ENCODE measurements at places on chromosomes 6 and 20. TPM values are rescaled to one million over a fixed set of nuclear protein-coding genes. Genes with fewer than 3 reads are reported as not detected.

Gene TUBB2B
- total RNA-seq: 144 TPM

- H3K27ac ChIP-seq: no peak overlapping the region
- H3K27me3 ChIP-seq: peaks cover 3% of the 10 kb centered on the region
- no peaks in the 10 kb centered on the region for H3K4me1 ChIP-seq
- H3K36me3 ChIP-seq: no peaks in the 10 kb centered on the region
- H3K4me3 ChIP-seq: no peak overlapping the region
Observed at GRCh38 chr6:26743157-26743821, 83.7 kb upstream of the ZNF322 start.

DNA sequence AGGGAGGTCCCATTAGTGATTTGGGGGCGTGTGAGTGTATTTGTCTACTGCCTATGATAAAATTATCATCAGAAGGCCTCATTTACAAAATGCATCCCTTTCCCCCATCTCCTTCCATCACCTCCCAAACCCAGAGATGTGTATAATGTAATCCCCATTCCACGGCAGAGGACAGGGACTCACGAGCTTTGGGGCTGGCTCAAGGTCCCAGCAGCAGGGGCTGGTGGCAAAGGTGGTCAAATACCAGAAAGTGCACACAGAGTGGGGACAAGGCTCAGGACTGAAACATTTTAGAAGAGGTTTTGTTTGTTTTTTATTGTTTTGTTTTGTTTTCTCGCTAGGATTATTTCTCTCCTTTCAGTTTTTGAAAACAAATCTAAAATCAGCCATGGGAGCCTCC lies 68.5 kb upstream of the TOP1 start:
- H3K4me1 ChIP-seq: no peaks in the 10 kb centered on the region
- no peak overlapping the region for H3K27ac ChIP-seq
- H3K36me3 ChIP-seq: no peaks in the 10 kb centered on the region
- H3K4me3 ChIP-seq: no peak overlapping the region
- DNase-seq: no peak

Gene BPIFB2
- not detected for total RNA-seq

DNA sequence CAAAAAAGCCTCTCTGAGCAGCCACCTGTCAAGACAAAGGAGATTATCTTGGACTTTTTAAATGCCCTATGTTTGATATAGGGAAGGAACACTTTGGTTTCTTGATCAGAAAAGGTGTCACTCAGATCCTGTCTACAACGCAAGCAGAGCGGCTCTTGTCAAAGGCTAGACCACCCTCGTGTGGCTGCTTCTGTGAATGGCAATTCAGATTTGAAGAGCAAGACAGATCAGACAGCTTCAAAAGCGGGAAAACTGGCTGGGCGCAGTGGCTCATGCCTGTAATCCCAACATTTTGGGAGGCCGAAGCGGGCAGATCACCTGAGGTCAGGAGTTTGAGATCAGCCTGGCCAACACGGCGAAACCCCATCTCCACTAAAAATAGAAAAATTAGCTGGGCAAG lies 10.1 kb upstream of the NXT1 start:
- no peaks in the 10 kb centered on the region for H3K36me3 ChIP-seq
- H3K4me3 ChIP-seq: no peak overlapping the region
- H3K27me3 ChIP-seq: no peaks in the 10 kb centered on the region
- no peak overlapping the region for H3K27ac ChIP-seq

Gene TRIM40
- total RNA-seq: not detected

Measured in astrocyte (in vitro differentiated cells and primary cell).